NCI-H1417 (cell line): ENCODE measurements at places on chromosomes 5 and 9.

DNA sequence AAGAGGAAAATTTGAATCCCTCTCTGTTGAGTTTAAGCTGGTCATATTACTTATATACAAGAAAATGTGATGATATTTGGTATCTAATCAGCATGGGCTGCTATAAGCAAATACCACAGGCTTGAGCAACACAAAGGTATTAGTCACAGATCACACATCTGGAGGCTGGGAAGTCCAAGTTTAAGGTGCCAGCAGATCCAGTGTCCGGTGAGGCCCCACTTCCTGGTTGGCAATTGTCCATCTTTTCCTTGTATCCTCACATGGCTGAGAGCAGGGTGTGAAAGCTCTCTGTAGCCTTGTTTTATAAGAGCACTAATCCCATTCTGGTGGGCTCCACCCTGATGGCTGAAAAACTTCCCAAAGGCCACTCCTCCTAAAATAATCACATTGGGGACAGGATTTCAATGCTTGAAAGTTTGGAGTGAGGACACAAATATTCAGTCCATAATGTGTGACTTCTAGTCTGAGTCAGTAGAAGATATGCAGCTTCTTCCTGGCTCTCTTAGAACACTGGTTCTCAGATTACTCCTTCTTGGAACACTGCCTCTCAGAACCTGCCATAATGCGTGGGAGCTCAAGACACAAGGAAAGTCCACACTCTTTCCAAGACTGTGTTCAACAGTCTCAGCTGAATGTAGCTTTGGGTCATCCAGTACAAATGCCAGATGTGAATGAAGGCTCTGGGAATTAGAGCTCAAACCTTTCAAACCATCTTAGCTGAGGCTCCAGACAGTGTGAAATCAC is 124.1 kb downstream of the PRDM9 start:
- DNase-seq, result no peak

GRCh38 chr9:128787659-128788058 is 606 bp downstream of the TBC1D13 start:
- DNase-seq, result no peak

- no peak for DNase-seq
Observed at GRCh38 chr9:100549048-100549447, 28.8 kb upstream of the CAVIN4 start.

- no peak for DNase-seq
Observed at GRCh38 chr9:78592811-78593210, 295.9 kb downstream of the PSAT1 start.

DNA sequence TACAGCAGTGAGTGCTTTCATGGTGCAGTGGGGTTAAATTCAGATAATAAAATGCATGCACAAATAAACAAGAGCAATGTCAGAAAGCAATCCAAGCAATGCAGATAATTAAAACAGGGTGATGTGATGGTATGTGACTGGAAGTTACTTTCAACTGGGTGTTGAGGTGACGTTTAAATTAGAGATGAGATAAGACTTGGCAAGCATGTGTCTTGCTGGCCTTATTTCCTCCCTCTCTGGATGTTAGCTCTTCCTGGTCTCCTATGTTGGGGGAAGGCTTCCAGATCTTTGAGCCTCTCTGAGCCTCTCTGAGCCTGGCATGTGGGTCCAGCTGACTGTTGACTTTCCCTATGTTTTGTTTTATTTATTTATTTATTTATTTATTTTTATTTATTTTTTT is 54.4 kb downstream of the DOCK2 start:
- DNase-seq, result no peak

GRCh38 chr5:113748403-113748802 is 234.9 kb downstream of the YTHDC2 start:
- no peak for DNase-seq
